ENCODE measurements at places on chromosomes 2 and 18. TPM values are rescaled to one million over a fixed set of nuclear protein-coding genes. Genes with fewer than 3 reads are reported as not detected.

Gene UGT1A3
- total RNA-seq = not detected

Gene ESPNL
- 0.17 TPM for total RNA-seq

Gene ACVR1
- 21.2 TPM for total RNA-seq

Gene NT5C1B
- total RNA-seq = not detected

Gene BMP10
- total RNA-seq = not detected

Gene HOXD1
- not detected for total RNA-seq

Gene NETO1
- 5.9 TPM for total RNA-seq

GRCh38 chr2:34892766-34893165 is 1293.7 kb upstream of the FAM98A start:
- H3K27ac ChIP-seq = no peak overlapping the region
- no peaks in the 10 kb centered on the region for H3K27me3 ChIP-seq
- no peaks in the 10 kb centered on the region for H3K4me1 ChIP-seq
- no peak overlapping the region for H3K4me3 ChIP-seq
- no peaks in the 10 kb centered on the region for H3K36me3 ChIP-seq

GRCh38 chr2:105796131-105796638 is 51.5 kb downstream of the NCK2 start:
- peaks cover 7% of the 10 kb centered on the region for H3K4me1 ChIP-seq
- DNase-seq = no peak
- H3K27me3 ChIP-seq = no peaks in the 10 kb centered on the region

DNA sequence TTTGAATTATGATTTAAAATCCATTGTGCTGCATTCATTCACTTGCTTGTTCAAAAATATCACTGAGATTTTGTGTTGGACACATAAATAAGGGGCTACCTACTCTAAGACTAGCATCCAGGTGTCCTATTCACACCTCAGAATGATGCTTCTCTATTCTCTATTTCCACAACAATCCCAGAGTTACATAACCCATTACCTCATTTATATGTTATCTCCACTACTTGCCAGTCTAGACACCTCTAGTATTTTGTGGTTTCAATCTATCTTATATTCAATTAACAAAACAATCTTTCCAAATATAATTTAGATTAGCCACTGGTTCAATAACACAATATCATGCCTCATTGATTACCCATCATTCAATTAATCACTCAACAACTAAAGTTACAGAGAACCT is 409.8 kb downstream of the NCKAP5 start:
- no peak overlapping the region for H3K27ac ChIP-seq
- H3K4me1 ChIP-seq = no peaks in the 10 kb centered on the region

GRCh38 chr2:105864262-105864661 is 119.5 kb downstream of the NCK2 start:
- H3K36me3 ChIP-seq = peaks cover 4% of the 10 kb centered on the region
- no peaks in the 10 kb centered on the region for H3K27me3 ChIP-seq
- no peak overlapping the region for H3K27ac ChIP-seq
- no peak for DNase-seq

DNA sequence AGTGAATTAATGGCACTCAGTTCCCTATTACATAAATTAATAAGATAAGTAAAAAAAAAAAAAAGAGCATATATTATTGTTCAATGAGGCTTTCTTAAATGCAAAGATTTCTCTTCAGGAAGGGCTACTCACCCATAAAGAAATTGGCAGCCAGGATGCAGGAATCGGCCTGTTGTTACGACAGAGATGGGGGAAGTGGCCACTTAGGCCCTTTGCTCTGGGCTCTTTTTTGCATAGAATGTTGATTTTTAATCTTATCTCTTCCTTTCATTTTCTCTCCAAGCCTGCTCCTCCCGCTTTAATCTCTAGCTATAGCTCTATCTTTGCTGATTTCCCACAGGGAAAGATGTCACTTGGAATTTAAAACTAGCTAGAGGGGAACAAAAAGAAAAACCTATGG is 391.8 kb upstream of the CRIM1 start:
- no peaks in the 10 kb centered on the region for H3K27me3 ChIP-seq
- H3K36me3 ChIP-seq = peaks cover 5% of the 10 kb centered on the region

DNA sequence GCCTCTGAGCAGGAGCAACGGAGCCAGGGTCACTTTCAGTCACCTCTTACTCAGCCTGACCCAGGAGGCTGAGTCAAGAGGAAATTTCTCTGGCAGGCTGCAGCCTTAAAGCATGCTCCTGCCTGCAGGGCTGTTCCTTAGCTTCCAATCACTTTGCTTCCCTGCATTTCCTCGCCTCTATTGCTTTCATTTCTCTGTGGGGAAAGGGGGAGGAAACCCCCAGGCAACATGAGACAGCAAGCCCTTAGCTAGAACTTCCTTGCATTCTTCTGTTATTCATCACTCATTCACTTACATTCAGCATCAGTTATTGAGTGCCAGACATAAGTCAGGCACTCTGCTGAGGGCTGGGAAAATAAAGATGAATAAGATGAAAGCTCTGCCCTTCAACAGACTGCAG is 13.0 kb downstream of the XDH start:
- H3K27me3 ChIP-seq = no peaks in the 10 kb centered on the region
- peaks cover 2% of the 10 kb centered on the region for H3K4me1 ChIP-seq
- DNase-seq = peak; percentile 60
- H3K36me3 ChIP-seq = no peaks in the 10 kb centered on the region
- H3K4me3 ChIP-seq = no peak overlapping the region
- no peak overlapping the region for H3K27ac ChIP-seq

DNA sequence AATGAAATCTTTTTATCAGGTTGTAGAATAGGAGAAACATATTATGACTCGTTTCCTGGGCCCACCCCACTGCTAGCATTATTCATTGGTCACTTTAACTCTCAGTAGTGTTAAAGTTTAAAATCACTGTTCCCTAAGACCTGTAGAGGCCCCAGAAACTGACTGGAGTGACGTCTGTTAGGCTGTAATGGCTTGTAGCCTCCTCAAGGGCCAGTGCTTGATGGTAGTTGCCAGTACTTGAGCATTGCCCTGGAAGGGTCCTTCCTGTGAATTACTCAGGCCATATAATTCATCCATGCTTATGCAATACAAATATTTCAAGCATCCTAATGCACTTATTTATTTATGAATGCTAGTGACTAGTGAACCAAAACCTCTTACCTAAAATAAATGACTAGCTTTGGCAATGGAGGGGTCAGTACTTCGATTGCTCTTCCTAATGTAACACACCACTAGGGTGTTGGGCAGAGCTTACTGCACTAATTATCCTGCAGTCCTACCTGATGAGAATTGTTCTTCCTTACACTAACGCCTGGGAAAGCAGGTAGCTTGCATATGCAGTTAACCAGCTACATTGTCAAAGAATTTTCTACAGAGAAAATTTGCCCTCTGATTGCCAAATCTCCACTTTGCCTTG is 31.2 kb downstream of the ARHGAP25 start:
- no peak overlapping the region for H3K27ac ChIP-seq
- H3K4me1 ChIP-seq = peaks cover 5% of the 10 kb centered on the region
- H3K4me3 ChIP-seq = no peak overlapping the region
- no peaks in the 10 kb centered on the region for H3K27me3 ChIP-seq

DNA sequence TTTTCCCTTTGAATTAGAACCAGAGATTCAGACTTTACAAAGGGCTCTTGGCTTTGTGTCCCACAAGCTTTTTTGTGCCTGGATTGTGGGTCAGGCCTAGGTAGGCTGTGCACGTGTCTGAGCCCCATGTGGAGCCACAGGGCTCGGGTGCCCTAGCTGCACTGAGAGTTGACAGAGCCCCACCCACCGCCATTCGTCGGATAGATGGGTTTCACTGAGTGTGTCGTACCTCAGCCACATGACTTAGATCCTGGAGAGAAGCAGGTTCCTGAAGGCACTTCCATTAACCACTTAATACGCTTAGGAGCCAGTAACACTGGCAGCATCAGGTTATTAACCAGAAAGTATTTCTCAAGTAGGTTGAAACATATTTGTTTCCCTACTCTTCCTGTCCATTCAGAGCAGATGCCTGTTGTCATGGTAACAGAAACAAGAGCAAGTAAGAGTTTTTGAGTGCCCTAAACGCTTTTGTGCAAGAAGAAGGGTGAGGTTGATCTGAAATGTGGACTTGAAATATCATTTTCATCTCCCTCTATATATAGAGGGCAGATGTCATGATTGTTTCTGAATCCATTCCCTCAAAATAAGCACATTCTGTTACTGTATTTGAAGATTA is 30.0 kb downstream of the ADCYAP1 start:
- H3K4me1 ChIP-seq = no peaks in the 10 kb centered on the region
- no peak for DNase-seq
- H3K36me3 ChIP-seq = no peaks in the 10 kb centered on the region

- DNase-seq = no peak
- H3K4me1 ChIP-seq = no peaks in the 10 kb centered on the region
- H3K4me3 ChIP-seq = no peak overlapping the region
- no peak overlapping the region for H3K27ac ChIP-seq
These were observed 111.3 kb downstream of the LNPK start for GRCh38 chr2:175890636-175891242.

- no peaks in the 10 kb centered on the region for H3K36me3 ChIP-seq
- DNase-seq = no peak
- no peak overlapping the region for H3K4me3 ChIP-seq
These were observed 422.8 kb upstream of the HNRNPA3 start for GRCh38 chr2:176789751-176790150.

DNA sequence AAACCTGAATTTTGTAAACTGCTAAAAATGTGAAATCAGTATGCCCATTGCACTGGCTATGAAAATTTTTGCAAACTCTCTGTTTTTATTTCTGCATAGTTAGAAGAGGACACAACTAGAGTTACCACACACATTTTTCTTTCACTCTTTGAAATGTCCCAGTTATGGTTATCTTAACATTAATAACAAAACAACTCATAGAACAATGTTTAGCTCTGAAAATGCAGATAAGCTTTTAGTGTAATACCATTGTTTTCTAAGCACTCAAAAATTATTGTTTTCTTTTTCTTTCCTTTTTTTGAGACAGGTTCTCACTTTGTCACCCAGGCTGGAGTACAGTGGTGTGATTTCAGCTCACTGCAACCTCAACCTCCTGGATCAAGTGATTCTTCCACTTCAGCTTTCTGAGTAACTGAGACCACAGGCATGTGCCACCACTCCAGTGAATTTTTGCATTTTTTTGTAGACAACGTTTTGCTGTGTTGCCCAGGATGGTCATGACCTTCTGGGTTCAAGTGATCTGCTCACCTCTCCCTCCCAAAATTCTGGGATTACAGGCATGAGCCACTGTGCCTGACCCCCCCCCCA is 1204.5 kb upstream of the ZEB2 start:
- no peaks in the 10 kb centered on the region for H3K27me3 ChIP-seq
- no peaks in the 10 kb centered on the region for H3K4me1 ChIP-seq
- DNase-seq = no peak
- H3K4me3 ChIP-seq = no peak overlapping the region
- no peak overlapping the region for H3K27ac ChIP-seq
- H3K36me3 ChIP-seq = no peaks in the 10 kb centered on the region

DNA sequence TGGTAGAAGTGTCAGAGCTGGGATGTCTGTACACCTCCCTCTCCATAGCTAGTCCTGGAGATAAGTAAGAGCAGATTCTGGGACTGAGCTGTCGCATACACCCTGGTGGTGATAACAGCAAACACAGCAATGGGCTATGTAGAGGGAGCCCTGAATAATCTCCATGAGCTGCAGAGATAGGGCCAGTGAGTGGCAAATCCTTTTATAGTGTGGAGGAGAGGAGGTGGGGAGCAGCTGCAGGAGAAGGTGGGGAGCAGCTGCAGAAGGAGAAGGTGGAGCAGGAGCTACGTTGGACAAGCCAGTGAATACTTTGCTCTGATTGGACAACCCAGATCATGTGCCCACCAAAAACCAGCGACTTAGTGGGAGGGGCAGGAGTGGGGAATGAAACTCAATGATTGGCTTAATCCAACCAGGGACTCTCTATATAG is 85.5 kb downstream of the TMEM247 start:
- H3K4me3 ChIP-seq = no peak overlapping the region
- no peak for DNase-seq
- no peaks in the 10 kb centered on the region for H3K27me3 ChIP-seq
- no peak overlapping the region for H3K27ac ChIP-seq

DNA sequence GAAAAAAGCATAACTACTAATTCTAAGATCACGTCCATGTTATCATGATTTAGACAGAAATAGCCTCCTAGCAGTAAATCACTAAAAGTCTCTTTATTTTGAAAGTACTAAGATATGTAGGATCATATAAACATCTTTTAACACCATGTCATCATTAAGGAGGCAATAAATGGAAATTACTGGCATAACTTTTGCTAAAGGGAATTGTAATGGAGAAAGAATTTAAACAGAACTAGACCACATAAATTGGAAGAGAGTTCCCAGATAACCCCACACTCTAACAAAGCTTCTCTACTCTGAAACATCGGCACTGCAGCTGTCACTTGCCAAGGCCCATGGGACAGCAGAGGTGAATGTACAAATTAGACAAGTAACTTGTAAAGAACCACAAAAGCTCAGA is 29.5 kb downstream of the STK39 start:
- peaks cover 6% of the 10 kb centered on the region for H3K4me1 ChIP-seq
- no peak overlapping the region for H3K4me3 ChIP-seq
- H3K27ac ChIP-seq = no peak overlapping the region
- no peak for DNase-seq

DNA sequence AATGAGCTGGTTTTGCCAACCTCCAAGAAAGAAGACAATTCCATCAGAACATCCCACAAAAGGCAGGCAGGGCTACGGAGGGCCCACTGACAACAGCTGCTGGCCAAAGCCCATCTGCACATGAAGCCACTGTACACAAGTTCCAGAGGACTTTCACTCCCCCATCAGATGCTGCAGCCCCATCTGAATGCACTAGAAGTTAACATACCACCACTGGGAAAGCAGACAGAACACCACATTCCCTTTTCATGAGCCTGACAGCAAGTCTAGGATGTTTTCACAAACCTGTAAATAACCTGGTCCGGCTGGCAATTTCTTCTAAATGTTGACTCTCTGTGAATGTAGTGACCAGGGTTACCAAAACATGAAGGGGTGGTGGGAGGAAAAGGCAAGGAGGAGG is 41.5 kb downstream of the CCBE1 start:
- DNase-seq = no peak
- H3K4me1 ChIP-seq = no peaks in the 10 kb centered on the region
- H3K36me3 ChIP-seq = no peaks in the 10 kb centered on the region
- no peaks in the 10 kb centered on the region for H3K27me3 ChIP-seq

- H3K4me1 ChIP-seq = no peaks in the 10 kb centered on the region
- H3K36me3 ChIP-seq = peaks cover 6% of the 10 kb centered on the region
- no peaks in the 10 kb centered on the region for H3K27me3 ChIP-seq
- no peak overlapping the region for H3K27ac ChIP-seq
These were observed 69.7 kb downstream of the FEZ2 start for GRCh38 chr2:36528274-36528673.
